ENCODE measurements at places on chromosomes 6 and 20. TPM values are rescaled to one million over a fixed set of nuclear protein-coding genes. Genes with fewer than 3 reads are reported as not detected.

GRCh38 chr6:38413102-38413800 is 226.5 kb downstream of the BTBD9 start:
- peak; percentile 19 for DNase-seq

DNA sequence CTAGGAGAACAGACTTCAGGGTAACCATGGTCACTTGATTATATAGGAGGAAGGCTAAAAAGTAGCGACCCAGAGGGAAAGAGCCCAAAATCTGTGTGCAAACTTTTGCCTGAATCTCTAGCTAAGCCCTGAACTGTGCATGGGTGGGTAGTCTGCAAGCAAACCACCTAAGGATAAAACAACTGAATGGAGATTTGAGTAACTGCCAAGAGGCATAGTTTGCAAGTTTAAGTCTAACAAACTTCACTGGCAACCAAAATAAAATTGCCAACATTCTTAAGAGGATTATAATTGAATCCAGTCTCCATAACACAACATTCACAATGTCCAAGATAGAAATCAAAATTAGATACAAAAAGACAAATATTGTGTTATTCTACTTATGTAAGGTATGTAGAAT is 192.0 kb upstream of the PLN start:
- no peak for DNase-seq

- DNase-seq, result peak; percentile 79
These were observed at the start of gene GPR6 for GRCh38 chr6:109978174-109979032. GPR6 (plus strand) TSS chr6:109978311; CDS start chr6:109979113, 802 bp downstream.

- DNase-seq, result no peak
These were observed 6.0 kb downstream of the MMP9 start for GRCh38 chr20:46014517-46015396.

- no peak for DNase-seq
These were observed 46.1 kb upstream of the TULP4 start for GRCh38 chr6:158266131-158266530.

- no peak for DNase-seq
These were observed 56.2 kb upstream of the BMP6 start for GRCh38 chr6:7669742-7670141.

DNA sequence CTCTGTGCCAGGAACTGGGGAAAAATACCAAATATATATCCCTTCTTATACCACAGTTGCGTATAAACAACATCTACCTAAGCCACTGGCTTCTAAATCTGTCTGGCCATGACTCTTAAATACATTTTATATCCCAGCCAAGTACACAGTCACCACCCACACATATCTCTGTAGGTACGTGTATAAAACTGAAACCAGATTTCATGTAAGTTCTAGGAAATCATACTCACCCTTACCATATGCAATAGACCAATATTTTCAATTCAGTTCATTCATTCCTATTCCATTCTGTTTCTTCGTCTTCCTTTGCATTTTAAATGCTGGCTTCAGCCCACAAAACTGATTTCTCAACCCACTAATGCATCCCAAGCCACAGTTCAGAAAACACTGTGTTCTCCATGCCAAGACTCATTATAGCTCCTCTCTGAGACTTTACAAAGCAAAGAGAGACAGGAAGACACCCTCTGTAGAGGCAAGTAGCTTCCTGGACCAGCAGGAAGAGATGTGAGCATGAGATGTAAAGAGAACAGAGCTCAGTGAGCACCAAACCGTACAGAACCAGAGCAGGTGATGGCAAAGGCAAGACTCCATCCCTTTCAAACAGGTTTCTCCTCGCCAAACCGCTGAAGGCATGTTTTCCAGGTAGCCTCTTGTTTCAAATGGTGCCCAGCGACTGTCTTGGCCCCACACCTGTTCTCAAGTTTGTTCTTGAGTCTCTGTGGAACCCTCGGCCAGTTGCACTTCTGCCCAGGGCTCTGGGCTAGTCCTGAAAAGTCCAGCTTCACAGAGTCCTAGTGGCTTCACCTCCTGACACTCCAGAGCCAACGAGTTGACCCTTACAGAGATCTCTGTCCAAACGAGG is 18.7 kb downstream of the FAM50B start:
- DNase-seq, result peak; percentile 27

DNA sequence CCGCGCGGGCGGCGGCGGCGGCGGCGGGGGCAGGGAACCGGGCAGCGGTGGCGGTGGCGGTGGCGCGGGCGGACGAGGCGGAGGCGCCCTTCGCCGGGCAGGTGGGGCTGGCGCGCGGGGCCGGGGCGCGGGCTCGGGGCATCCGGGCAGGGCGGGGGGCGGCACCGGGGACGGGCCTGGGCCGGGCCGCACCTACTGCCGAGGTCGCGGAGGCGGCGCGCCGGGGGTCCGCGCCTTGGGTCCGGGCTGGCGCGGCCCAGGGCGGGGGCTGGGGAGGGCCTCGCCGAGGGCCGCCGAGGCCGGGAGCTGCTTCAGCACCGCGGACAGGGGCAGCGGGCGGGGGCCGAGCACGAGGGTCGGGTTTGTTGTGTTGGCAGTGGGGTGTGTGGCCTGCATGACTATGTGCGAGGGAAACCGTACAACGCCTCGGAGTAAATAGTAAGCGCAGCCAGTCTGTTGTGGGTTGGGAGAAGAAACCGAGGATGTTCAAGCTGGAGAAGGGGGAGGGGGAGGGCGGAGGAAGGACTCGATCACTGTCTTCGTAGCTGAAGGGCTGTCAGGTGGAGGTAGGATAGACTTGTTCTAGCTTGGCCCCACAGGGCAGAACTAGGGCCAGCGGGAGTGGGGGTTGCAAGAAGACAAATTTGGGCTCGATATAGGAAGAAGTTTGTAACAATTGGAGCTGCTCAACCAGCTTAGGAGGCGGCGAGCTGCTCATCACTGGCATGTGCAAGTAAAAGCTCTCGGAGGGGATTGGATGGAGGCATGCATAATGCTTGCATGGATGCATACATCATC is 593 bp downstream of the MMP24 start:
- peak; percentile 58 for DNase-seq

DNA sequence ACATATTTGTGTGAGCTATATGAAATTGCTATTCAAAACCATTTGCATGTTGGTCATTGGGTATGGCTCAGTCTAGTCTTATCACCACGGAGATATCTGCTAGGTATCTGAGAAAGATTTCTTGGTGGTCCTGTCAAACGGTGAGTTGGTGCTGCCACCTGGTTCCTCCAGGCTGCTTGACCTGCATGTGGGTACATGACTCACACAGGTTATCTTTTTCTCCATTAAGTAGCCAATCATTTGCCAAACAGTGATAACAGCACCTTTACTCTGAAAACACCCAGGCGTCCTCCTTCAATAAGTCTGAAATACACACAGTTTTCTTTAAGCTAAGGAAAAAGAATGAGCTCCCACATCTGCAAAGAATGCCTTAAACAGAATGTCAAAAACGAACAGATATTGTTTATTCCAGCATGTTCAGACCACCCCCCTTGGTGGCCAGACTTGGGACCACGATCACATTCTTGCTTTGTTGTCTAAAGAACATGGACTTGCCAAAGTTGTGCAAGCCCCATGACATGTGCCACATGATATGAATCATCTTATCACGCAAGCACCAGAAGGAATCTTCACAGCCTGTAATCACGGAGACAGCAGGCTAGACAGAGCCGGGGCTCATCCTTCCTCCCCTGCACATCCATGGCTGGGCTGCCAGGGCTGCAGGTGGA is 200.7 kb upstream of the THBS2 start:
- no peak for DNase-seq

DNA sequence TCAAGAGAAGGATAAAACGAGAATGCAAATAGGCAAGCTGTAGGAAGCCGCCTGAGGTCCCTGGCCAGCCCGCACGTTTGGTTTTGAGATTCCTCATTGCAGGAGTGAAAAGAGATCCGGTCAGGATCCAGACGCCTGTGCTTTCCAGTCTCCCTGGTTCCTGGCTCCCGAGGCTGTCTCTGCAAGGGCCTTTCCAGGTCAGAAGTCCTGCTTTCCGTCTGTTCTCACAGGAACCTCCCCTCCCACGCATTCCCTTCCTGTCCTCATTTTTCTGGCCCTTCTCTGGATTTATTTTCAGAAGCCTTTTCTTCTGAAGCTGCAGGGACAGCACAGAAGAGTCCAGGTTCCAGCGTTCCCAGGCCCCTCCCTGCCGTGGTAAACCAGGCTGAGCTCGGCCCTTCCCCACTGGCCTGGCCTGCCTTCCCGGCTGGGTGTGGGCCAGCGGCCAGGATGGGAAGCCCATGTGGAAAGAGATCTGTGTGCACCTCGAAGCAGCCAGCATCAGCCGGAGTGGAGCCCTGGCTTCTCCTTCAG is 54.0 kb downstream of the TMEM242 start:
- no peak for DNase-seq

DNA sequence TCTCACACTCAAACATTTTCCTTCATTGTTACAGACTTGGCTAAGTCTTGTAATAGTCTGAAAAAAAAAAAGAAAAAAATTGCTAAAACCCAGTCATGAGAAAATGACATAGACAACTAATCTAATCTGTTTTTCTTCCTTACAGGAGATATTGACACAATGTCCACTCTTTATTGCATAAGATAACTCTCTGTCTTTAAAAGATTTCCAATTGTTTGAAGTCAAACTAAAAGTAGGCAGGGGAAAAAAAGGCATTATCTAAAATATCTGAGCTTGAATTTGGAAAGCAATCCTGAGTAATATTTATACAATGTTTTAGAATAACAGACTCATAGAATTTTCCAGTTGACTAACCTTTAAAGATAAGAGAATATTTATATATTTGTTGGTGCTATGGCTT is 233.0 kb upstream of the CEP162 start:
- no peak for DNase-seq

DNA sequence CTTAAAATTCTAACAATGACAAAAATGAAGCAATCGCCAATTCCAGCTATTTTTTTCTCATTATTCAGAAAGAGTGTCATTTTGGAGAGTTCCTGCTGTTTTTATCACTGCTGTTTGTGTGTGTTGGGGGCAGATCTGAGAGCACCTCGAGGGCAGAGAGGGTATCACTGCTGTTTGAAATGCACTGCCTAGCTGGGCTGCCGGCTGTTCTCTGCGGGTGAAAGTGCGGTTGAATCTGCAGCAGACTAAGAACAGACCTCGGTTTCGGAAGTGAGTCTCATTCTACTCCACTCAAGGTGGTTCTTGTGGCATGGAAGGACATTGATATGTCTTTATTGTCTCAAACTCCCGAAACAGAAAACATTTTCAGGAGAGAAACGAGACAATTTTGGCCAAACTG is 18.3 kb downstream of the INSM1 start:
- DNase-seq, result no peak

DNA sequence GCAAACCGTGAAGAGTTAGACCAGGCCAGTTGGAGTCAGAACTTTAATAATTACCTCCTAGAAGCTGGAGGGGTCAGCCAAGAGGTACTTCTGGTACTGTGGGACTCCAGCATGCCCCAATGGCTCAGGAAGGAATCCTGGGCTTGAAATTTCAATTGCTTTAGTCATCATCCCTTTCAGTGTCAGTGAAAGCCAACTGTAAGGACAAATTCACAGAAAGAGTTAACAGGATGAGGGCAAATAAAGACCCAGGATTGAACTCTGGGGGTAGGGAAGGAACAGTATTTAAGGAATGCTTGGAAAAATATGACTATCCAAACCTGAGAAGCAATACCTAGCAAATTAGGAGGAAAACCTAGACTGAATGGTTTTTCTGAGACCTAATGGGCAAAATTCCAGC is 735.1 kb upstream of the MARCKS start:
- no peak for DNase-seq

DNA sequence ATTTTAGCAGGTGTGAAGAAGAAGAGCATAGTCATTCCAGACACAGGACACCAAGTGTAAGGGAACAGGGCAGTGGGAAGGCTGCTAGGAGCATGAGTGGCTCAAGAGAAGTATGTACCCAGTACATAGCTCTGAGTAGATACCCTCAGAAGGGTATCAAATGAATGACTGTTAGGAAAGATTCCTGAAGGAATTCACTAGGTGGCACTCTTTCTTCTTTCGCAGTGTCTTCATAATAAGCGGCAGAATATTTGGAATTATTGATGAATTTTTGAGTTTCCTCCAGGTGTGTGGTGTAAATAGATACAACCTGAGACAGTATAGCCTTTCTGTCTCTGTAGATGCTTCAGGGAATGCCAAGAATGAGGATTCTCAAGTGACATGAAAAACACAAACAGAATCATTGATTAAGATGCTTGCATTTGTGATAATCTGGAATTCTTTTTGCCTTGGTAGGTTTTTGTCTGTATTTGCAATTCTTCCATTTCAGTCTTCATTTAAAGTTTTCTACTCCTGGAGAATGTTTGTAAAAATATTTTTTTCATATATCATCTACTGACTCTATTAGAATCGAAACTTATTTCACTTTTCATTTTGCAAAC is 264.3 kb upstream of the RIMS1 start:
- DNase-seq, result no peak

- DNase-seq, result no peak
These were observed 137.4 kb upstream of the RNF24 start for GRCh38 chr20:4152696-4153235.

DNA sequence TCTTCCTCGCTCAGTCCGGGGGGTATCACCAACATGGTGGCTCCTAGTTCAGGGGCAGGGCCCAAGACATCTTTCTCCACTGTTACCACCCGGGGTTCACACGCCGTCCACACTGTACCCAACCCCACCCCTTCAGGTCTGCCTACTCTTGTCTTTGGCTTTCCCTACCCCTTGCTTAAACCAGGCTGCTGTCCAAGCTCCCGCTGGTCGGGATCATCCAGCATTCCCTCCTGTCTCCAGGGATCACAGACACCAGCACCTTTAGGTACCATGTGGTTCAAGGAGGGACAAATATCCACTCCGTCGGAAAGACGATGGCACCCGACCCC is 395 bp downstream of the NELFE start:
- no peak for DNase-seq

GRCh38 chr20:32972181-32973076 is 31.8 kb downstream of the SUN5 start:
- DNase-seq, result peak; percentile 94

Gene PRPH2
- not detected for total RNA-seq

Gene C20orf144
- total RNA-seq, result 0.38 TPM

Gene PRRT1
- 1.1 TPM for total RNA-seq

Gene FGD2
- 0.25 TPM for total RNA-seq

Gene BPI
- total RNA-seq, result not detected

Gene NFYA
- total RNA-seq, result 38.7 TPM
